ENCODE measurements at places on chromosomes 1 and 21.

- no peak for DNase-seq
Measured at GRCh38 chr1:98688110-98688739, 26.7 kb downstream of the SNX7 start.

- DNase-seq, result no peak
Measured at GRCh38 chr1:115288591-115289198, 49.4 kb downstream of the NGF start.

DNA sequence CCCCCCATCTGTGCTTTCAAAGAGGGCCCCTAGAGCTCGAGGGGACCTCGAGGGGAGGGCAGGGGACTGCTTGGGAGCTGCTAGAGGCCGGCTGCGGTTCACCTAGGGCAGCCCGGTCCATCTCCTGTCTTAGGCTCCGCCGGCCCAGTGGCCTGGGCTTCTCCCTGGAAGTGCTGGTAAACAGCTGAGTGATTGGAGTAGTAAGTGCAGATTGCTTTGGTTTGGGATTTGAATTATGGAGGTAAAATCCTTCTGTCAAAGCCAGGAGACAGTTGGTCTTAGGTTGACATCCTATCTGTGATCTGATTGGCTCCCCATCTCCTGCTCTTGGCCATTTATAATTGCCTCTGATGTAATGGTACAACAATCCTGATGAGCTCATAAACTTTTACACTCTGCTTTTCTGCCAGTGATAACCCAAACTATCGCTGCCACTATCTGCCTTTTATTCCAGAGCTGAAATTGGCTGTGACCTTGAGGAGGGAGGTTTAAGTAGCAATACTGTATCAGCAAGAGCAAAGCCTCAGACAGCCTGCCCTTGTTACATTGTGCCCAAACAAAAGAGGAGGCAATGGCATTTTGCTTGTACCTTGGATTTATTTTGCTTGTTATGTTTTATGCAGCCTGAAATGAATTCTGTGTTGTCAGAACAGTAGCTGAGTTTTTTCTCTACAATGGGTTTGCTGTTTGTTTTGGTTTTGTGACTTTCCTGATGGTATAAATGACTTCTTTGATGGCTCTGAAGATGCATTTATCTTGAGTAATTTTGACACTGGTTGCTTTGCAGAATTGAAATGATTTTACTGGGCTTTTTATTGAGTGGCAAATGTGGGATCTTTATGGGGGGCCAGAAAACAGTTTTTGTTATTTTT lies 2.4 kb downstream of the ARID1A start:
- no peak for DNase-seq

DNA sequence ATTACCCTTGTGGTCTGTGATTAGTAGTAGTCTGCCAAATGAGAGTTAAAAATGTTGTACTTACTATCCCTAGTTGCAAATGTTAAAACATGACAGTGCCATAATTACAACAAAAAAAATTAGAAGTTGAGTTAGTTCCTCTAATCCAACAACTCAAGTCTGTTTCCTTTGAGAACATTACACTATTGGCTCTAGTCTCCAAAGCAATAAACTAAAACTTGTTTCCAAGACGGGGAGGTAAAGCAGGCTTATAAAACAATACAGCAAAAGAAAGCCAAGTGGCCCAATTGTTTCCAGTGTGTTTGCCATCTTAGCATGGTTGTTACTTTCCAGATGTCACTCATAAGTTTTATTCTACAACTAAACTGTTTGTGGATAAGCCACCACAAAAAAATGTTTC lies 11.6 kb downstream of the KYAT3 start:
- no peak for DNase-seq

DNA sequence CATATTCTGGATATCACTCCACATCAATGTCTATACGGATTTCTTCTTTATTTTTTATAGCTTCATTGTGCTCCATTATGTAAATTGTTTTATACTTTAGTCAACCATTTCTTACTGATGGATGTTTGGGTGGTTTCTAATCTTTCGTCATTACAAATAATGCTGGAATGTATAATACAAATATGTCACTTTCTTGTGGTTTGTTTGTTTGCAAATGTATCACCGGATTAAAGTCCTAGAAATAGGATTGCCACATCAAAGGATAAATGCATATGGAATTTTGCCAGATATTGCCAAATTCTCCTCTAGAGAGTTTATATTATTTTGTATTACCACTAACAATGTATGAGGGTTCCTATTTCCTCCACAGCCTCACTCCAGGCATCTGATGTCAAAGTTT lies 48.7 kb upstream of the PRDM2 start:
- DNase-seq, result no peak

GRCh38 chr1:160560045-160560705 lies 19.1 kb downstream of the CD84 start:
- DNase-seq, result no peak

DNA sequence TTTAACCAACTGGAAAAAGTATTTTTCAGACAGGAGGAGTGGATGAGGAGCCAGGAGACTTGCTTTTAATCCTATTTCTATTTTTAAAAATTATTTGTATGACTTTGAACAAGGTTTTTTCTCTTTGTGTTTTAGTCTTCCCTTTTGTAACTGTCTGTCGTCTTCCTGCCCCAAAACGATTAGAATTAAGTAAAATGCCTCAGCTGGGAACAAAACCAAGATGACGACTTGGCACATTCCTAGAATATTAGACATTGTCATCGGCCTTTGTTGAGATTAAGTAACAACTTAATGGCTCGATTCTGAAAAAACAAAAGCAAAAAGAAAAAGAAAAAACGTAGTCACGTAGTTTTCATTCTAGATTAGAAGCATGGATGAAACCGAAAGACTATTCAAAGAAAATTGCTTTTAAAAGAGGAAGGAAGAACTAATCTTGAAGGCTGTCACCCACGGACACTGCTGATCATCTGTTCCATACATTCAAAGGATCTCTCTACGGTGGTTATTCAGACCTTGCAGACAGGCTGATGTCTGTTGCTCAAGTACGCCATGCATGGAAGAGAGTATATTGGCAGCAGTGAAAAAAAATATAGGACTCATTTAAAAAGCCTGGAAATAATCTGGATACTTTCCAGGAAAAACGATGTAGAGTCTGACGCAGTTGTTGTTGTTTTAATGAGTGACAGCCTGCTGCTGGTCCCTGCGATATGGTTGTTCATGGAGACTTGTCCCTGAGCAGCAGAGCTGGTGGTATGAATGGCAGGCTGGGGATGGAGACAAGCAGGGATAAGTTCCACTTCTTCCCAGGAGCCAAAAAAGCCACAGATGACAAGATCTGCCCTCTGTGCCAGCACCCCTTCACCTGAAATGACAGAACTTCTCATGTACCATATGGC lies 16.8 kb downstream of the GNG4 start:
- DNase-seq, result no peak

DNA sequence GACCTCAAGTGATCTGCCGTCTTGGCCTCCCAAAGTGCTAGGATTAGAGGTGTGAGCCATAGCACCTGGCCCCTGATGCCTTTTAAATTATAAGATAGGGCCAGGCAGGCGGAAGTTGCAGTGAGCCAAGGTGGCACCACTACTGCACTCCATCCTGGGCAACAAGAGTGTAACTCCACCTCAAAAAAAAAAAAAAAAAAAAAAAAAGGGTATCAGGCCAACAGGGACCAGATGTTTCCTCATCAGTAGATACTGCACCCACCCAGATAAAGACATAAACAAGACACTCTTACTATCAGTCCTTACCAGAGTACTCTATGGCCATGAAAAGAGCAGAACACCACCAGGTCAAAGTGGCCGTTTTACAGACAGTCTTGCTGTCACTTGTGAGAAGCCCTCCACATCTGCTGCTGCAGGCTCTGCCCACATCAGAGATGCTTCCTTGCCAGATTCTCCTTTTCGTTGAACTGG lies 3.3 kb downstream of the C21orf58 start:
- DNase-seq, result no peak

DNA sequence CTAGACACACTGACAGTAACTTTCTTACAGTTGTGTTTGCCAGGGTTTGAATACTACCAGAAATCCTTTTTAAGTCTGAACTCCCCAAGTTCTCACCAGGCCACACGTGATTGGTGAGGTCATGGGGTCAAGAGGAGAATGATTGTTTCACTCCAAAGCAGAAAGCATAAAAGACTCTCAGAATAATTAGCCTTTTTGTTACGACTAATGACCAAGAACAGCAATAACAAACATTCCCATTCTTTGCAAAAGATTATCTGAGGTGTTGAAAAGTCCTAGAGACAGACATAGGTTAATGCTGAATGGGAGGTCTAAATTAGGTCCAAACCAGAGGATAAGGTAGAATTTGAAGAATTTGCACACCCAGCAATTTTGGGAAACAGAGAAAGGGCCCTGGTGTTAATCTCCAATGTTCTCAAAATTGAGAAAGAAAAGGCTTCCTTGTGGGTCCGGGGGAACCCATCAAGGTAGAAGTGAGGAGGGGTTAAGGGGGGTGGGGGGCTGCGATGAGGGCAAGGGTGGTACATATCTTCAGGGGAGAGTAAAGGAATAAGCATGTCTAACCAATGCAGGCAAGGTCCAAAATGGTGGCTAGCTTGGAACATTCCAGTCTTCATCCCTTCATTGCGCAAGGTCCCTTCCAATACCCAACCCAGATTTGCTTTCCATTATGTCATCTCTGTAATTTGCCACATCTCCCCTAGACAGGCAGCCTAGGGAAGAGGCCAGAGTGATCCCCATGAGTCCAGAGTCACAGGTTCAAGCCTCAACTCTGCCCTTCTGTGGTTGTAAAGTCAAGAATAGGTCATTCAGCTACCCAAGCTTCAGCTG lies 74.6 kb upstream of the NFIA start:
- no peak for DNase-seq

- DNase-seq, result no peak
Measured at GRCh38 chr1:54153535-54154439, 987 bp upstream of the CDCP2 start.

GRCh38 chr1:179824265-179824664 lies 53.3 kb downstream of the TOR1AIP2 start:
- DNase-seq, result no peak

GRCh38 chr1:151993734-151994496 lies at the start of gene S100A10:
S100A10 (minus strand) TSS chr1:151993859; CDS start chr1:151986230, 7,629 bp downstream.
- DNase-seq, result no peak

DNA sequence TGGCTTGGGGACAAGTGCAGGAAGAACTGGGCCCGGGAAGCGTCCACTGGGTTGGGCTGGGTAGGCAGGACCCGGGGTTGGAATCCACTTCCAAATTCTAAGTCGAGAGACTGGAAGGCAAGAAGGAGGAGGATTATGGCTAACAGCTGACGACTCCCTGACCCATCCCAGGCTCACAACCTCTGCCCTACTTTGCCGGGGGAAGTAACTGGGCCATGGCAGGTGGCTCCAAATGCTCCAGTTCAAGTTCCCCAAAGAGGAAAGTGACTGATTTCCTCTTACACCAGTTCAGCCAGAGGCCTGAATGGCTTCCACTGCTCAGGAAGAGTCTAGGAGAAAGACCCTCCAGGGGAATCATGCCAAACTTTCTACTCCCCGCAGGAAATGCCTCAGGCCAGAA lies 11.4 kb downstream of the EMC1 start:
- DNase-seq, result no peak

- DNase-seq, result no peak
Measured at GRCh38 chr1:28392027-28392652, 22.6 kb downstream of the PHACTR4 start.

- no peak for DNase-seq
Measured at GRCh38 chr1:17798799-17799382, 43.8 kb downstream of the ACTL8 start.

GRCh38 chr1:202143768-202144401 lies 652 bp downstream of the ARL8A start:
- DNase-seq, result no peak

- DNase-seq, result no peak
Measured at GRCh38 chr1:23178414-23178813, 9.8 kb upstream of the LUZP1 start.

- DNase-seq, result no peak
Measured at GRCh38 chr1:59116920-59117542, 179.9 kb upstream of the FGGY start.

GRCh38 chr1:60103186-60103585 lies 29.6 kb upstream of the C1orf87 start:
- DNase-seq, result no peak

- peak; percentile 94 for DNase-seq
Measured at GRCh38 chr1:44327679-44328491, 27.2 kb downstream of the ERI3 start.

DNA sequence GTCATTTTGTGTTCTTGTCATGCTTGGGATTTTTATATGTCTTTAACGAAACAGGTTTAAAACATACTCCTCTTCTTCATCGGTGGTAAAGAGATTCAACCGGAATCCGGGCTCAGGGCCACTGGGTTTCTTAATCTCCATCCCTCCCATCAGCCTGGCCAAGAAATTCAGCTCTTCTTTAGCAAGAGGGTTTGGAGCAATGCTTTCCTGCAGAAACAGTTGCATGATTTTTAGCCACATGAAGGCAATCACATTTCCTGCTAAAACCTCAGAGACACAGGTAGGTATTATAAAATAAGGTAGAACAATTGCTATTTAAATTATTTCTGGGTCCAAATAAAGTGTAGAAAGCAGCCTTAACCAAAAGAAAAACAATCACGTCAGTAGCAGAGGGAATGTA lies 22.7 kb upstream of the LSM10 start:
- DNase-seq, result no peak

GRCh38 chr1:157691285-157691920 lies 9.2 kb downstream of the FCRL3 start:
- no peak for DNase-seq

DNA sequence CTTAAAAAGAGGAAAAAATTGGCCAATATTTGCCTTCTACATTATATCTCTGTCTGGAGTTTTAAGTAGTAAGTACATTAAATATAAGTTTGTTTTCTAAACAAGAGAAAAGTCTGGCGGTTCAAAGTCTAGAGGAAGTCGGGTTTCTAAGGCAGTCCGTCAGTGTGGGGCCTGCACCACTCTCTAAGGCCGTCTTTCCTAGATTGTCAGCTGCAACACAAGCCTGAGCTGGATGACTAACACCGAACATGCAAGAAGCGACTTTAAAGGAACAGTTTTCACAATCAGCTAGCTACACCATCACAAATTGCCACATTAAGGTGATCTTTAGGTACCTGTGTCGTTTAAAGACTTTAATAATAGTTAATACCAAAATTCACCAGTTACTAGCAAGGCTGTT lies 19.6 kb downstream of the CCSAP start:
- no peak for DNase-seq

- no peak for DNase-seq
Measured at GRCh38 chr21:32306021-32306780, 7.5 kb downstream of the MRAP start.

GRCh38 chr1:119964673-119965363 lies 68.5 kb upstream of the ADAM30 start:
- DNase-seq, result no peak

GRCh38 chr1:230917284-230918135 lies 49.2 kb upstream of the C1orf198 start:
- peak; percentile 80 for DNase-seq
